ENCODE measurements at places on chromosomes 11 and 22.

GRCh38 chr22:46467006-46467405, 70.4 kb downstream of the CELSR1 start:
- DNase-seq, result no peak

GRCh38 chr11:115698243-115698642, 194.0 kb upstream of the CADM1 start:
- DNase-seq, result no peak

GRCh38 chr22:20576445-20576816, 69.0 kb downstream of the MED15 start:
- no peak for DNase-seq

GRCh38 chr11:47946682-47947559, 33.4 kb upstream of the PTPRJ start:
- DNase-seq, result no peak

DNA sequence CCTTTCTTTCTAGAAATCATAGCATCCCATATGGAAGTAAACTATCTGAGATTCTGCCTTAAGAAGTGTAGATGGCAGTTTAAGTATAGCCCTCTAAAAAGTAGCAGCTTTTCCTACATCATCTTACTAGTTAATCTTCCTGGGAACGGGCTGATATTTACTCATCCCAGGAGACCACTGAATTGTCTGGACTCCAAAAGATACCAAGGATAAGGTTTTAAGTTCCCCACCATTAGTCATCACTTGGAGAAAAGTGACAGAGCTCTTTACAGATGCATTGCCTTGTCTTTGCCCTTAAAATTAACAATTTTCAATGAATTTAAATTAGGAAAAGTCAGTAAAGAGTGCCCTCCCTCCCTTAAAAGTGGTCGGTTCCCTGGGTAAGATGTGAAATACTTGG, 129.5 kb downstream of the MAML2 start:
- DNase-seq, result no peak

DNA sequence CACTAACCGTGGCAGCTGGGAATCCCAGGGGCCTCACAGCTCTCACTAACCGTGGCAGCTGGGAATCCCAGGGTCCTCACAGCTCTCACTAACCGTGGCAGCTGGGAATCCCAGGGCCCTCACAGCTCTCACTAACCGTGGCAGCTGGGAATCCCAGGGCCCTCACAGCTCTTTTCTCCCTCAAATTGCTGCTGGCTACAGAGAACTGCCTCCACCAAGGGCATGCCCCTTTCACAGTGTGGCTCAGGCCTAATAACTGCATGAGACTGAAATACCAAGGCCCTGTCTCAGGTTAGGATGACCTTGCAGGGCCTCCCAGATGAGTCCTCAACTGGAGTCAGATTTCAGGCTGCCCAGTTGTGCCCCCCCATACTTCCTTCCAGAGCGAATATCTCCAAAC, 35.1 kb upstream of the GGTLC2 start:
- no peak for DNase-seq

DNA sequence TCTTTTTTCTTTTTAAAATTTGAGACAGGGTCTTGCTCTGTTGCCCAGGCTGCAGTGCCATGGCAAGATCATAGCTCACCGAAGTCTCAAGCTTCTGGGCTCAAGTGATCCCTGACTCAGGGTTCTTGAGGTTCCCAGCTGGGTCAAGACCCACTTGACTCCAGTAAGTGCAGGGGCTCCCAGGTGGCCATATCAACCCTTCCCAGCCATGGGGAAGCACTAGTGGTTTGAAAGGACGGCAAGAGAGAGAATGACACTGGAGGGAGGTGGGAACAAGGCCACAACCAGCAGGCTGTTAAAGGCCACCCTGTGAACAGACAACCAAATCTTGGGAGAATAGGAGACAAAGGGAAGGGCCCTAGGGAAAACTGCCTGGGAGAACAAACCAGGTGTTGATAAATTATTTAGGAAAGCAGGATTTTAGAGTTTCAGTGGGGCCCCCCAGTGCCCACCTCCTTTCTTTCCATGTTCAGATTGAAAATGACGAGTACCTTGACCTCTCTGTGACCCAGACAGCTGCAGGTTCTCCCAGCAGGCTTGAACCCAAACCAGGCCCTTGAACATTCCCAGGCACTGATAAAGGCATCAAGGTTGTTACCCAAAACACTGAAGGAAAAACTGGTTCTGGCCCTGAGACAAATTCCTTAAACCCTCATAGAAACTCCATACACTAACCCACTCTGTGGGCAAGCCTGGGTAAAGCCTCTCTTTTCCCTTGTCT, 28.8 kb downstream of the KLHL22 start:
- DNase-seq, result no peak

GRCh38 chr22:19806213-19807160, 45.9 kb downstream of the TBX1 start:
- no peak for DNase-seq

DNA sequence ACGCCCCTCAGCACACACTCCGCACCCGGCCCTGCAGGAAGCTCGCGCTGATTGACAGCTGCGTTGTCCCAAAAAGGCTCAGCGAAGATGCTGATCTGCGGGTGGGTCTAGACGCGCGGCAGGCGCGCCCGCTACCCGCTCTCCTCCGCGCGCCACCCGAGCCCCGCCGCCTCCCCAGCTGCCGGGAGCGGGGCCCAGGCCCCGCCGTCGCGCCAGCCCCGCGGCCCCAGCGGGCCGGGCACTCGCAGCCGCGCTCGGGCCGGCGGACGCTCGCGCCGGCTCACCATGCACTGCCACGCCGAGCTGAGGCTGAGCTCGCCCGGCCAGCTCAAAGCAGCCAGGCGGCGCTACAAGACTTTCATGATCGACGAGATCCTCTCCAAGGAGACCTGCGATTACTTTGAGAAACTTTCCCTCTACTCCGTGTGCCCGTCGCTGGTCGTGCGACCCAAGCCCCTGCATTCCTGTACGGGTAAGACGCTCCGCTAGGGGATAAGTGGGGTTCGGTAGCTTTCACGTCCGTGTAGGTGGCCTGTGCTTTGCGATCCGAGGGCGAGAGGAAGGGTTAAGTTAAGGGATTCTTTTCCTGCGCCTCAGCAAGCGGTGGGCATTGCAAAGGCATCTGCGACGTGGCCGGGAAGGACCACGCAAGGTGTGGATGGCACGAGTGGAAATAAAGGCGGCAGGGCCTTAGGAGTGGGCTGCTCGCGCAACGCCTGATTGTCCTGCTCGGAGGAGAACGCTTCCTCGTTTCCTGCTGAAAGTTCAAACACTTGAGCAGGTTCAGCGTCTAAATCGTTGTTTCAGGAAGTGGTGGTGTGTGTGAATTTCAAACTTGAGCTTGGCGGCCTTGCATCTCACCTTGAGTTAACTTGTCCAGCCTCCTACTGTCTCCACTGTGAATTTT, at the start of gene BARX2:
Gene BARX2 (plus strand): TSS at position 98 of the 907 bp plus-strand sequence. CDS start 188 bp downstream, at position 286.
- no peak for DNase-seq

GRCh38 chr22:50184004-50184901, 1.5 kb upstream of the TRABD start:
- no peak for DNase-seq

GRCh38 chr22:40281717-40282116, 64.6 kb upstream of the ADSL start:
- DNase-seq, result no peak

- no peak for DNase-seq
These were observed 336.7 kb downstream of the LUZP2 start for GRCh38 chr11:24833573-24833972.

GRCh38 chr11:110525883-110526282, 96.1 kb downstream of the FDX1 start:
- no peak for DNase-seq

DNA sequence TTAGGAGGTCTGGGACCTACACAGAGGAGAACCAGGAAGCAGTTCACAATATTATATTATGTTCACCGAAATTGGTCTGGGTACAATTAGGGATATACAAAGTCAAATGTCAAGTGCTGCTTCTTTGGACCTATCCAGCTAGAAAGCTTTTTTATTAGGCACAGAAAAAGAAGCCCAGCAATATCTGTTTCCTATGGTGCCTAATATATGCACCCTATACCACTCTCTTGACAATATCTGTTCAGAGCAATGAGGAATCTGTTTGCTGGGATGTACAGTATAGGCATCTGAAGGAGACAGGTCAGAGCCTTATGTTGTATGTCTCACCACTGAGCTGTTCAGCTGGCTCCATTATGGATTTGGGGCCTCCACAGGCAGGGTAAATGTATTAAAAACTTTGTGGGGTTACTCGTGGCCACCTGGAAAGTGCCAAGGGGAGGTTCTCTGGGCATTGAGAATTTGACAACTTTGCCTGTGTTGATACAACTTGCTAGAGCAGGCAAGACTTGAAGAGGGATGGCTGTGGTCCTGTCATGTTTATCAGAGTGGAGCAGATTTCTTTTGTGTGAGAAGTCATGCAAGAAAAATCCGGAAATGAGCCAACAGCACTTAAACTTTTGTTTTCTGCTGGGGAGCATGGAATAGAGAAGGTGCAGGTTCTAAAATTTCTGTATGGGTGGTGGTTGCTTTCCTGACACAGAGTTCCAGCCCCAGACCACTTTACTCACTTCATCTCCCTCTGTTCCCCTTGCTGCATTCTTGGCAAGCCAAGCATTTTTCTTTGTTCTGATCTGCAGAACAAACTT, 10.1 kb downstream of the STIM1 start:
- DNase-seq, result no peak

DNA sequence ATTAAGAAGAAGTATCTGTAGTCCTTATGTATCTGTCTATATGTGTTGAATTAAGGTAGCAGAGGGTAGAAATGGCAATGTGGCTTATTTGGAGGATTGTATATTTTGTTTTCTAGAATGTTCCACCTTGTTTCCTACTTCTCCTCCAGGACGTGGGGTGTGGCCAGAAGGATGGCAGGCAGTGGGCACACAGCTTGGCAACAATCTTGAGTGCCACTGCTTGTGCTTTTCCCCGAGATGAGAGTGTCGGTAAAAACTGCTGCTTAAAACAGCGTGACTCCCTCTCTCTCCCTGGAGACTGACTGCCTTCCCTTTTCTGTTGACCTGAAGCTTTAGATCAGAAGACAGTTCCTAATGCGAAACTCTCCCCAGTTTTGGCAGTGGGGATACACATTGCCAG, 61.2 kb downstream of the FAT3 start:
- DNase-seq, result no peak

GRCh38 chr11:94860333-94860732, 92.2 kb downstream of the AMOTL1 start:
- DNase-seq, result no peak

DNA sequence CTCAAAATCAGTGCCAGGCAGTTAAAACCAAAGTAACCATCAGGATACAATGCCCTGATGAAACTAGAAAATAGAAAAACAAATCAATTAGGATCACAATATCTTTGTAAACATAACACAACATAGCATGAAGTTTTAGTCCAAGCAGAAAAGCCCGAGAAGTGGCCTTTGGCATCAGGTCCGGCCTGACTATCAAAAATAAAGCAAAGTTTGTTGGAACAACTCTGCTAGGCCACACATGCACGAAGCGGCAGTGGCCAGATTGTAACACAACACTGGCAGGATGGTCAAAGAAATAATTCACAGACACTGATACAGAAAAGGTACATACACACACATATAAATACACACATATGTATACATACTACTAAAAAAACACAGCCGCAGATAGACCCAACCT, 26.9 kb downstream of the CDON start:
- no peak for DNase-seq

- no peak for DNase-seq
These were observed 555.9 kb downstream of the INSC start for GRCh38 chr11:15670520-15671070.

DNA sequence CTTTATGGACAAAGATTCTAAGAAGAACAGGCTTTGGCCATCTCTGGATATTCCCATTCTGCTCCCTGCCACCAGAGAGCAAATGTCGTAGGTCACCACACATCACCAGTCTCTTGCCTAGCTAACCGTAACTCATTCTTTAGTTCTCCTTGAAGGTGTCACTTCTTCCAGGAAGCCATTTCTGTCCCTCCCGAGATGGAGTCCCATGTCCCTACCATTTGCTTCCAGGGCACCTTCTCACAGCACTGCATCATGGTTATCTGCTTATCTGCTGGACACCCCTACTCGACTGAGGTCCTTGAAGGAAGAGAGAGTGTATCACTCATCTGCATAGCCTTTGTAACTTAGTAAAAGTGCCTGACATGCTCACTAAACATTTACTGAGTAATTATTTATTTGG, 47.6 kb downstream of the FAM83F start:
- no peak for DNase-seq

- no peak for DNase-seq
These were observed 27.5 kb upstream of the JAM3 start for GRCh38 chr11:134041349-134041748.

DNA sequence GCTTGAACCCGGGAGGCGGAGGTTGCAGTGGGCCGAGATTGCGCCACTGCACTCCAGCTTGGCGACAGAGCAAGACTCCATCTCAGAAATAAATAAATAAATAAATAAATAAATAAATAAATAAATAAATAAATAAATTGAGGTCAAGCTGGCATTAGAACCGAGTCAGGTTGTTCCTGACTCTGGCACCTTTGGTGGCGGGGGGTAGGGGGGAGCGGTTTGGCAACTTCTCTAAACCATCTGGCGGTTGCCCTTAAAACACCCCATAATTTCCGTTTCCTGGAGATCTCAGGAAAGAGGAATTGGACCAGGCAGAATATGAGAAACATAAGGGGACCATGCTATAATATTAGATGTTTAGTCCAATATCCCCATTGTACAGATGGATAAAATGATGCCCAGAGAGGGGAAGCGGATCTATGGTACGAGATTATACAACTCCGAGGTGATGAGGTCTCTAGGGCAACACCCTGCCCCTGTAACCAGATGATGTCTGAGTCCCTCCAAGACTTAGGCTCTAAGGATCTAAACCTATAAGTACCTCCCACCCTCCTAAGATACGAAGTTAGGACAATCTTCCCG, 785 bp downstream of the CLPB start:
- no peak for DNase-seq

GRCh38 chr11:76640501-76640900, 30.0 kb downstream of the LRRC32 start:
- DNase-seq, result no peak

GRCh38 chr11:3954448-3955298, 99.2 kb downstream of the STIM1 start:
- DNase-seq, result no peak

DNA sequence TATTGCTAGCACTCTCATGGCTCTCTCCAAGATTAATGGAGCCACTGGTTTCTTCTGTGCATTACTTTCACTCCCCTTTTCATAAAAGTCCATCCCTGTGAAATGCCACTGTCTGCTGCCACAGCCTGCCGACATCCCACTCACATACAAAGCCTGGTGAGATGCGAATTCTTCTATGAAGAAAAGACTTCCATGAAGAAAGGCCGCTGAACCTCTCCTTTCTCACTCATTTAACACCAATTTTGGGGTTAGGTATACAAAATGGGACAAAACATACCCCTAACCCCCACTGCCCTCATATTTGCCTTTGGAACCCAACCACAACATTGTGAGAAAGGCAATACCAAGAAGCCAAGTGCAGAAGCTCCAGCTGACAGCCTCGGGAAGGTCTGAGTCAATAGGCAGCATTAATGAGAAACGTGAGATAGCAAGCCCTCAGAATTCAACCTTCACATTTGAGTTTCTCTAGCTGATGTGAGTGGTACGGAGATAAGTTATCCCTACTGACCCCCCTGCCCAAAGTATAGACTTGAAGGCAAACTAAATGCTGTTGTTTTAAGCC, 156.4 kb downstream of the ATG16L2 start:
- no peak for DNase-seq

All from activated T-helper 1 cell treated with Interleukin-2 at 50 U/mL for 16 hours (primary cell).